GOT3 (cell line): ENCODE measurements at places on chromosomes 12 and 14.

DNA sequence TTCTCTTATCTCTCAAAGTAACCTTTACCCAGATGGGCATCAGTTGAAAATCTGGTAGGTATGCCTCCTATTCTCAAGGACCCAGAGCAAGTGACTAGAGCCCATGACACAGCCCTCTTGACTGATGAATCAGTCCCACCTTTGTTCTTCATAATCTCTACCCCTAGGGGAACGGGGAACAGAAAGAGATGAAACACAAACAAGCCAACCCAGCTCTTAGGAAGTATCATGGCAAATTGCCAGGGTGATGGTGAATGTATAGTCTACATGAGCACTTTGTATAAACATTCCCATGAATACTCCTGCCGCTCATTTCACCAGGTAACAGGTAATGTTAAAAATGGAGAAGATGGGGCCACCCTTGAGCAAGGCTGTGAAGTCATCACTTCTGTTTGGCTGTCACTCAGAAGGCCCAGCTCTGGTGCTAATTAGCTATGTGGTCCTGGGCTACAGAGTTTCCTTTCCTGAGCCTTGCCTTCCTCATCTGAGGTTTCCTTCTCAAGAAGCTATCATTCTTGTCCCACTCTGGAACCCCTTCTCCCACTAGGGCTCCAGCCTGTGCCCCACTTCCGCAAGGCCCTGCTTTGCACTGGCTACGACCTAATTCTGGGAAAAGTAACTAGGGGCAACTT, 161.7 kb downstream of the ANO2 start:
- DNase-seq = no peak

DNA sequence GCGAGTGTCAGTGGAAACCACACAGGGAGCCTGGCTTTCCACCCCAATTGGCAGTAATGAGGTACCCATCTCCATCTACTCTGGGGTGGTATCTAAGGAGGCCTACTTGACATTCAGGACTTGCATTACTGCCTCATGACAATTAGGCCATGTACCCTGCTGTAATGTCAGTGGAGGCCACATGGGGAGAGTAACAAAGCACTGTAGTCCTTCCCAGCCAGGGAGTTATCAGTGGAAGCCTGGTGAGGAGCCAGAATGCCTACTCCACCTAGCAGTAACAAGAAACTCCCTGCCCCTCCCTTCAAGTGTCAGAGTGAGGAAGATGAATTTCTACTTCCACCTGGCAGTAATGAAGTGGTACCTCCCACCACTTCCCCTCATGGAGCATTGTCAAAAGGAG, 12.5 kb downstream of the TIMM9 start:
- DNase-seq = no peak

DNA sequence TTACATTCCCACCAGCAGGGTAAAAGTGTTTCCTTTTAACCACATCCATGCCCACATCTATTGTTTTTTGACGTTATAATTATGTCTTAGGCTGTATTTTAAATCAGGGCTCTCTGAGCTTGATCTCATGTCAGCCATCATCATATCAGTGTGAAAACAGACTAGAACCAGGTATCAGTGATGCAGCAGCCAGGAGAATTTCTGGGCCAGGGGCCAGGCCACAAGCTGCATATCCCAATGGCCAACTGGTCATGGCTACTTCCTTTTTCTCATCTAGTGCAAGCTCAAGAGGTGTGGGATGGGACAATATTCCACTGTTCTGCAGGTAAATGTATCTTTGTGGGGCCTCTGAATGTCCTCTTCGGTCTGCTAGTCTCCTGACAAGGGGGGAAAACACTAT, 125.1 kb downstream of the CRADD start:
- DNase-seq = no peak

DNA sequence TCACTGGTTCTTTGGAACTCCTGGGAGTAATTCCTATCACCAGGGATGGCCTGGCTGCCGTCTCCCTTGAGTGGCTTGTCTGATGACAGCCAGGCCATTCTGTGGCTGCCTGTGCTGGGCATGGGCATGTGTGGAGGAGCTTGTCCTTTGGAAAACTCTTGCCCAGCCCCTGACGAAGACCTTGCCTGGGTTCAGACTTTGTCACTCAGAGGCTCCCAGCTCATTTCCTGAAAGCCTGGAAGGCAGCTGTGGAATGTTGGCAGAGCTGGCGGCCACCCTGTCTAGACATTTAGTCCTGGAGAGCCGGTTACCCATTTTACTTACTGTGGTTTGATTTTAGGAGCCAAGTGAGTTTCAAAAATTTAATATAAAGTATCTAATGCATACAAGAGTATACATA, 34.0 kb downstream of the TUNAR start:
- DNase-seq = no peak

DNA sequence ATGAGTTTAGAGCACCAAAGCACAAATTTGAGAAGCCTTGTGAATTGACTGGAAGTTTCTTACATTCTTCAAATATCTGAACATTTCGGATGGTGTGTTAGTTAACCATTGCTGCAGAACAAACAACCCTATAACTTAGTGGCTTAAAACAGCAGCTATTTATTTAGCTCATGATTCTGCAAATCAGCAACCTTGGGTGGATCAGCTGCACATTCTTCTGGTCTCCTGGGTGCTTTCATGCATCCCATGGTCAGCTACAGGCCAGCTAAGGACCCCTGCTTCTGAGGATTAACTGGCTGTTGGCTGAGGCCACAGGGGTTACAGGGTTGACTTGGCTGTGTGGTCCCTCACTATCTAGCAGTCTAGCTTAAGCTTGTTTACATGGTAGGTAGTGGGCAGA, 114.0 kb upstream of the HIF1A start:
- DNase-seq = no peak

GRCh38 chr12:56101045-56101444, 3.3 kb upstream of the PA2G4 start:
- no peak for DNase-seq

GRCh38 chr14:33287189-33287588, 348.5 kb downstream of the NPAS3 start:
- DNase-seq = no peak

- no peak for DNase-seq
These were observed 2.9 kb upstream of the NYNRIN start for GRCh38 chr14:24395609-24396582.

- DNase-seq = no peak
These were observed 44.7 kb downstream of the CPM start for GRCh38 chr12:68888243-68888642.

DNA sequence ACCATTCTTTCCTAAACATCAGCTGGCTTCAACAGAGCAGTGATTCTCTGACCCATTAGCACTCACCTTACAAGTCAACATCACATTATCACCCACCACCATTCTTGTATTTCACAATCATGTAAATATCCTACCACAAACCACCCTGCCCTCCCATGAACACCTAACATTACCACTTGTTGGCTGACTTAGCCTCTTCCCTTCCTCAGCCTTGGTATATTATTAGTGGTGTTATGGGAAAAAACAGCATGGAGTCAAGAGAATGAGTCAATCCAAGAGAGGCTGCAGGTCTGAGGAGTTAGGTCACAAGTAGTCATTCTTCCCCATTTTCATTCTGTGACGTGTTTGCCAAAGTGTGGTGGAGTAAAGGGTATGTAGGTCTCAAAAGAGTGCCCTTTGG, 22.3 kb upstream of the MGP start:
- DNase-seq = no peak

GRCh38 chr12:110039085-110039807, 9.1 kb downstream of the C12orf76 start:
- DNase-seq = no peak

GRCh38 chr12:109288571-109288970, 20.5 kb downstream of the FOXN4 start:
- no peak for DNase-seq
